ENCODE measurements at places on chromosomes 13 and 19. TPM values are rescaled to one million over a fixed set of nuclear protein-coding genes. Genes with fewer than 3 reads are reported as not detected.

DNA sequence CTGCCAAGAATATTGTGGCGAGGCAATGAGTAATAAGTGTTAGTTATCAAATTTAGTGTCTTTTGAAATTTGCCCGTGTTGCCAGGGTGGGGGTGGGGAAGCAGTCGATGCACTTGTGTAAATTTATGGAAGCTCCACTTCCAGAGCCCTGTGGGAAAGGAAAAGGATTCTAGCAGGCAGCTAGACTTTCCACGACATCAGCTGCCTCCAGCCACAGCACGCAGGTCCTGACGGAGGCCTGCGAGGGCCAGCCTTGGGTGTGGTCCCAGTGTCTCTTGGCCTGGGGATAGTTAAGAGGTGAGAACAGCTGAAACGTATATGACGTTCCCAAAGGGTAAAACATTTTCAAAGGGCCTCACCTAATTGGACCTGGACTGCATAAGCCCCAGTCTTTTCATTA lies 433.0 kb downstream of the TSHZ3 start:
- DNase-seq, result no peak

GRCh38 chr13:52892925-52893324 lies 44.5 kb upstream of the PCDH8 start:
- no peak for DNase-seq

- DNase-seq, result no peak
Measured at GRCh38 chr19:10742476-10742875, 24.6 kb downstream of the DNM2 start.

DNA sequence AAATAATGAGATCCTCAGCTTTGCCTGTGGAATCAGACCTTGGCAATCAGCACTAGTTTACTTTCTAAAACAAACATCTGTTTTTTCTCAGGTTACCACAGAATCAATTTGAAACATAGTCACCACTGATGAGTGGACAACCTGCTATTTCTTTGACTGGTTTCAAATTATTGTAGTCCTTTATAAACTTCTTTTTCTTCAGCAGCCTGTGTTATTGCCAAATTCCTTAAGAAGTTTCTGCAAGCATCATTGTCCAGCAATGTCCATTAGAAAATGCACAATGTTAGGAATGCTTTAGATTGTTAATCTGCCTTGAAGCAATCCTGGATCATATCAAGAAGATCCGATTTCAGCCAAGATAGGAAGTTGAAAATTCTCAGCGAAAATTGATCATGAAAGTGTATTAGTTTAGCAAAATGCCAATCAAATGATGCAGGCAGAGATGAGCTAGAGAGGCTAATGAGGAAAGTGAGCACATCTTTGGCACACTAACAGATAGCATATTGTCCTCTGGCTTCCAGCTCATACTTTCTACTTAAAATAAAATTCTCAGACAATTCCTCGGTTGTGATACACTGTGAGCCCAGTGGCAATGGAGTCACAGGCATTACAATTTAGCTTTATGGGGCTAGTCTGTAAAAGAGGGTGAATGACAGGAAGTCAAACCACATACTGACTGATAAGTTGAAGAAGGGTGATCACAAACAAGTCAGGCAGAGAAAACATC lies 270.6 kb downstream of the SLITRK6 start:
- DNase-seq, result no peak

DNA sequence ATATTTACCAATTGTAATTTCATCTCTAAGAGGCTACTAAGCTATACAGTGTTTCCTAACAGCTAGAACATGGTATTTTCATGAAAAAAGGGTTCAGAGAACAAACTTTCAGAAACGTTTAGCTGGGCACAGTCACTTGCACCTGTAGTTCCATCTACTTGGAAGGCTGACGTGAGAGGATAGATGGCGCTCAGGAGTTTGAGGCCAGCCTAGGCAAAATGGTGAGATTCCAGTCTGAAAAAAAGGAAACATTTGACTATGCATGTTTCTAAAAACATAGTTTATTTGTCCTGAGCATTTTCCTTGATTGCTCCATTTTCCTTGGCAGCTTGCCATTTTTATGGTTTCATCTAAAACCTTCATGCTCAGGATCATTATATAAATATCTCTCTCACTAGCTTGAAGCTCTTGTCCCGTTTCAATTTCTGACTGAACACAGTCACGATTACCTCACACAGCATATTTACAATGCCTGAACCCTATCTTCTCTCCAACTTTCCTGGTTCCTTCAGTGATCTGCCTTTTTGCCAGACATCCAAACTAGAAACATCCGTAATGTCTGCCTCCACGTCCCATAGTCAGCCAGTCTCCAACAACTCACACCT lies 200.8 kb downstream of the RGCC start:
- no peak for DNase-seq

- no peak for DNase-seq
Measured at GRCh38 chr13:51828730-51829567, 16.0 kb downstream of the TMEM272 start.

GRCh38 chr19:56831255-56831654 lies 9.3 kb downstream of the PEG3 start:
- DNase-seq, result no peak

DNA sequence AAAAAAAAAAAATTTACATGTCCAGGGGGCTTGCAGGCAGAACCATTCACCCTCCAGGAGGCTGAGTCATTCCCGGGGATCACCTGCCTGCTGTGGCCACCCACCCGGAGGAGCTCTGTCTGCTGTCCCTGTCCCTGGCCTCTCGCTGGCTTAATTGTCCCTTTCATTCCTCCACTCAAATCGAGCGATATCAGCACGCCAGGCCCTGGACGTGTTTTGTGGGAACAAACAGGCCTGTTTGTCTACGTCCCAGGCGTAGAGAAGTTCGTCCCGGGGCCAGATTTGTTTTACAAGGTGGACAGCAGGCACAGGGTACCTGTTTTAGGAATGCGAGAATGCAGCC lies 21.2 kb downstream of the SULT2B1 start:
- no peak for DNase-seq

The SLC5A5 gene
- not detected for total RNA-seq

The GFY gene
- total RNA-seq, result not detected

The GJB2 gene
- 0.49 TPM for total RNA-seq

The TMEM59L gene
- 2.9 TPM for total RNA-seq

Measured in sigmoid colon (tissue), 7 donors.